Brain (organoid and tissue), 16 donors: ENCODE measurements at places on chromosomes 4 and X.

DNA sequence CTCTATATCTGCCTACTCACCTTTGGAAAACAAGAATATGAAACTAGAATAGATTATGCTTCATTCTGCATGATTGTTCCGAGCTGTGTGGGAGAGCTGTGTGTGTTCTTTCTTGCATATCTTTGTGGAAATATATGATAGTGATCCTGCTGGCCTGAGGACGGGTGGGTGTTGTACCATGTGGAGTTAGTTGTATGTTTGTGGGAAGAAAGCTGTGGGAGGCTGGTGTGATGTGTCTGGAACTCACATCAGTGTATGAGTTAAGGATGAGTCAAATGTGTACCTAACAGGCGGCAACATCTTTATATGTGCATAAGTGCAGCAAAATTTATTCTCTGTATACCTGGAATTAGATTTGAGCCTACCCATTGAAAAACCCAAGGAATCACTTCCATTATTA is 208.1 kb upstream of the ADGRL3 start:
- no peak for DNase-seq

GRCh38 chr4:95563638-95564337 is 15.0 kb upstream of the UNC5C start:
- DNase-seq: no peak

DNA sequence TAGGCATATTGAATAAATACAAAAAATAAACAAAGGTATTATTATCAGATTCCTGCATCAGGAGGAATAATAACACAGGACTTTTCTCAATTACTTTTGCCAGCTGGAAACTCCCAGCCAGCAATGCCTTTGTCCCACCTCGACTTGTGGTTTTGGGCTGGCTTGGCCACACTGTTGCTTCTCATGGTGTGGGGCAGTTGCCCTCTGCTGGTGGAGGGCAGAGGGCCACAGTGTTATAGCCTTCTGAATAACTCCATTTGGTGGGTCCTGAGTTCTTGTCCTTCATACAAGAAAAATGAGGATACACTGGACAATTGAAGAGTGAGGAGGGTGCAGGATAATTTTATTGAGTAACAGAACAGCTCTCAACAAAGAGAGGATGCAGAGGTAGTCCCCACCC is 1206.0 kb upstream of the ADGRL3 start:
- no peak for DNase-seq

GRCh38 chr4:16264798-16265197 is 38.5 kb upstream of the TAPT1 start:
- DNase-seq: peak; percentile 78

DNA sequence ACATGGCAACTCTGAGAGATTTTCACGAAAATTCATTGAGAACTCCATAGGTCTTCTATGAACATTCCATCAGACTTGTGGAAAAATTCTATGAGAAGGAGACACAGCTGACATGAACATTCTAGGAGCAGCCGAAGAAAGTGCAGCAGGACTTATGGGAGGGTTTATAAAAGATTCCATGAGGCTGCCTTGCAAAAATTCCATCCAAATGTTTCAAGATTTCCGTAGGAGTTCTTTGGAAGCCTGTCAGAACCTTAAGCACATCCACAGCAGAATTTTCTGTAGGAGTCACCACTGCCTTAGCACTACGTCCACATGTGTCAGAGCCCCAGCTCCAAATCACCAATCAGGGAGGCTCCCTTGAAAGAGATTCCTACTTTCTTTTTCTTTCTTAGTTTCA is 67.0 kb upstream of the MSX1 start:
- DNase-seq: no peak

- DNase-seq: no peak
Observed at GRCh38 chrX:16873106-16873505, 2.9 kb upstream of the RBBP7 start.

GRCh38 chr4:27819246-27819645 is 958.6 kb downstream of the STIM2 start:
- DNase-seq: no peak

GRCh38 chr4:85486425-85487086 is 11.6 kb downstream of the ARHGAP24 start:
- DNase-seq: no peak

DNA sequence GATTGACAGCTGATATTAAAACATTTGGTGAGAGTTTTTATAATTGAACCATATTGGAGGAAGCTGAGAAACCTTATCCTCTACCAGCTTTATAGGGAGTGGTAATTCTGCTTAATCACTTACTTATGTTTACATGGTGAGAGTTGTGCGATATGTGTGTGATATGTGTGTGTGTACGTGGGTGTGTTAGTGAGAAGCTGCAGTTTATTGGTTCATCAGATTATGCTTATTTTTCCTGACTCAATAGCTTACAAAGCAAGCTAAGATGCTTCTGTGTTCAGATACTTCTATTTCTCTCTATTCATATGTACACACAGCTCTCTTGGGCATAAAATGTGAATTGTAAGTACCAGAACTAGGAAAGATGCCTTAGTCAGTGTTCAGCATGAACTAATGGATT is 343.7 kb downstream of the GRIA2 start:
- DNase-seq: no peak

DNA sequence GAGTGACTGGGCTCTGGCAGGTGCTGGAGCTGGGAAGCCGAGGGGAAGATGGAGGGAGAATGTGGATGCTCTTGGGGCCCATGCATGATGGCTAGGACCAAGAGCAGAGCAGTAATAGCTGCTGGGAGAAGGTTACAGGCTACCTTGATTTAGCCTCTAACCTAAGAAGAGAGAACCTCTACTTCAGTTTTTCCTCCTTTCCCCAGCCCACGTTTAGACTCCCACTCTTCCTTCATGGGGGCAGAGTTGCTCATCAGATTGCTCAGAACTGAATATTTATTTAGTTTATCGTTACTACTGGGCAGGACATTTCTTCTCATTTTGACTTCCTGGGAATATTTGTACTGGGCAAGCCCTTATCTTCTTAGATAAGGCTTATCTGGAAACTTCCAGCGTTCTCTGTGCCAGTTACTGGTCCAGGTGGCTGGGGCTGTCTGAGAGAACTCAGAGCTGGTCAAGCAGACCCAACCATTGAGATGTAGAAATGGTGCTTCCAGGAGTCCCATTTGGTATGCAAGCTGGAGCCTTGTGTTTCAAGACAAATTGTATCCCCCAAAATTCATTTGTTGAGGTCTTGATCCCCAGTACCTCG is 442.9 kb upstream of the BOD1L1 start:
- DNase-seq: no peak

GRCh38 chr4:139721789-139722188 is 56.2 kb downstream of the MGST2 start:
- DNase-seq: no peak

DNA sequence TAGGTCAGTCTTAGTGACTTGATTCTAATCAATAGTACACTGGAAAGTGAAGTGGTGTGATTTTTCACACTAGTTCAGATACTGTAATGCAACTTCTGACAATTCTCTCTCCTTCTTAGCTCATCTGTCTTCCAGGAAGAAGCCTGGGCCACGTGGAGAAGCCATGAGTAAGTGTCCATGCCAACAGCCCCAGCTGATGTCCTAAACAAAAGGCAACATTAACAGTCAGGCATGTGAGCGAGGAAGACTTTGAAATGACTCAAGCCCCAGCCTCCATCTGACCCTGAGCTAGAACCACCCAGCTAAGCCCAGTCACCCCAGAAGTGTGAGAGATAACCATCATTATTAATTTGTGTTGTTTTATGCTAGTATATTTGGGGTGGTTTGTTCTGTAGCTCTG is 115.7 kb upstream of the MAGEB16 start:
- DNase-seq: no peak

- DNase-seq: peak; percentile 56
Observed at GRCh38 chr4:81512757-81513501, 41.2 kb upstream of the RASGEF1B start.

DNA sequence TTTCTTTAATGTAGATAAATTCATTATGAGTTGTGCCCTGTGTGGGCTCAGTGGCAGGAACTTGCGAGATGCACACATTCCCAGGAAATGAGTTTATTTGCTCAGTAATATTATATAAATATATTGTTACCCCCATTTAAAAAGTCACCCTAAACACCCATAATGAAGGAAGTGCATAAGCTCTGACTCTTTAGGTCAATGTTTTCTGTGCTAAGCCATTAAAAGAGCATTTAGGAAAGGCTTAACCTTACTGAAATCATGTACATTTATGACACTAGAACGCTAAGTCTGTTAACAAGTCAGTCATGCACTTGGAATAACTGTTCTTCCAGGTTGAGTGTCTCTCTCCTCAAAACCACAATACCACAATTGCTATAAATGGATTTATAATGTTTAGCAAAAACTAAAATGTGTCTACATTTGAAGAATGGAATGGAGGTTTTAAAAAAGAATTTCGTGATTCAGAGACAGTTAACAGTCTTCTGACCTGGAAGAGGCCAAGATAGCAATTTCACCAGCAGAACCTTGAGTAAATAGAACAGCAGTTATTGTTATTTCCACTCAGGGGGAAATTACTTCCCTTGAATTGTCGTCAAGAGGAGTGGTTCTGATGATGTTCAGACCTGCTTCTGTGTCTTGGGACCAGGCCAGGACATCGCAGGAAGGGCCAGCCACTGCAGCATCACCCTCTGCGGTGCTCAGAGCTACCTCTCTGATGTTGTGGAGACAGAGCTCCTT is 91.1 kb upstream of the VEGFC start:
- DNase-seq: no peak

- peak; percentile 52 for DNase-seq
Observed at GRCh38 chr4:112075129-112075753, 70.0 kb upstream of the FAM241A start.

DNA sequence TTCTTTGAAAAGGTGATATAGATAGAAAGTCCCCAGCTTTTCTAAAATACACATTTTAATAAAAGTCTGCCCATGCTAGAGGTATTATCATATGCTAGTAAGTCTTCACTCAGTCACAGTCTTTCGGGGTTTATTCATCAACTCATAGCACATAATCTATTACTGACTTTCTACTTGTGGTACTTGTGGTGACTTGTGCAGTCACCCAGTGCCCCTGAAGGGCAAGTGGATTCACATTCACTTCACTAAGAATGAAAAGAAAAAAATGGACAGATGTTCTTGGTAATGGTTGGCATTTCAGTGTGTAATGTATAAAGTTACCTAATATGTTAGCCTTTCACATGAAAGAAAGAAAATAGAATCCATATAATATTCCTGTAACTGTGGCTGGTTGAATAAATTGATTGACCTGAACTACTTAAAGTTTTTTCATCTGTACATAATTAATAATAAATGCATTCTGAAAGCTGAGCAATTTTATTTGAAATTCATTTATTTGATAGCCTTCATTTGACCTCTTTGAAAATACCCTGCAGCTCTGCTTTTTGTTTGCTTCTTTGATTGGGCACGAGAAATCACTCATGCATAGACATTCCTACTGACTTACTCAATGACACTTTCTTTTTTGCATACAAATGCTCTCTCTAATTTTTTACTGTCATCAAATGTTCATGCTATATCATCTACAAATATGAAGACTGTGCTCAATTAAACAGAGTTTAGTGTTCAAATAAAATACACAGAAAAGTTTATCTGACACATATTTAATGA is 39.5 kb upstream of the ZNF330 start:
- DNase-seq: peak; percentile 22

DNA sequence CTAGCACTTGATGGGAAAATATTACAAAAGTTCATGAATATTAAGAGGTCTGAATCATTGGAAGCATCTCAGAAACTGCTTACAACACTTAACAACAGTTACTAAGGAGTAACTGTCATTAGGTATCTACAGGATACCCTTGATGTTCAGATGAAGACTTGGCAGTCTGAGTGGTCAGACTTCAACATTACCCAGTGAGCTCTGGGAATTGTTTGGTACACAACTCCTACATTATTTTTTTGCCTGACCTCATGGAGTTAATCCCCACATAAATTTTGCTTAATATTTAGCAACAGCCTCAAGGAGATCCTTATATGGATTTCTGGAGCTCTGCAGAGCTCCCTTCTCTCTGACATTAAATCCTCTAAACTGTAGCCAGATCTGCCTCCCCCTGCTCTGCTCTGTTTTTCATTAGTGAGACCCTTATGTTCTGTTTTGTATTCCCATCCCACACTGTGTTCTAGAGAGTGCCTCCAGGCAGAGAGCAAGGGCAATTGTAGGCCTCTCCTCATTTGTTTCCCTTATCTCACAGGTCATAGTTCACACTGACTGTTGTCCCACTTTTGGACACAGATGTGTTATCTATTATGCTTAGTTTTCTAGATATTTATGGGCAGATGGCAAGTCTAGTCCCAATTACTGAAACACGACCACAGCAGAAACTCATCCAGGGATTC is 368.8 kb downstream of the GASK1B start:
- DNase-seq: peak; percentile 26

- DNase-seq: no peak
Observed at GRCh38 chrX:96464880-96465558, 219.6 kb upstream of the DIAPH2 start.

GRCh38 chr4:153229545-153229944 is 25.3 kb downstream of the TRIM2 start:
- DNase-seq: no peak

DNA sequence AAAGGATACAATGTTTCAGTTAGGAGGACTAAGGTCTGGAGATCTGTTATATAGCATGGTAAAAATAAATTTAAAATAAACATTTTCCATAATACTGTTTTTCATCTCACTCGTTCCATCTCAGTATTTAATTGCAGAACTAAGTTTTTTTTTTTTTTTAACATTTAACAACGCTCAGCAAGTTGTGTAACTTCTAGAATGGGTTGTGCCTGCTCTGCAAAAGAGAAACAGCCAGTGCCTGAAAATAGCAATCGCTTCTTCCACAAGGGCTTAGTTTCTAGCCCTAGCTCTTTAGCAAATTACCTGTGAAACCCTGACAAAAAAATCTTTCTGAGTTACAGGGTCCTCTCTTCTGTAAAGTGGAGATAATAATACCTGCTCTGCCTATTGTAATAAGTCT is 41.9 kb downstream of the CNGA1 start:
- DNase-seq: no peak

DNA sequence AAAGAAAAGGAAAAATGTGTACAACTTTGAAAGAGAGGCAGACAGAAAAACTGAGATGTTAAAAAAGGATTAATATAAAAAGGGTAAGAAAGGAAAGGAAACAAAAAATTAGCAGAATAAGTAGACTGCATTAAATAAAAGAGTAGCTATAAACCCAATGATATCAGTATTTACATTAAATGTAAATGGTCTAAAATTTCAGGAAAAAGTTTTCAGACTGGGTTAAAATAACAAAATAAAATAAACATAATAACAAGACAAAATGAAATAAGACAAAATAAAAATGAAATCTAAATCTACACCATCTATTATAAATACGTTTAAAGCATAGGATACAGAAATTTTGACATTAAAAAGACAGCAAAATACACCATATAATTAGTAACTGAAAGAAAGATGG is 199.0 kb downstream of the HTR2C start:
- DNase-seq: no peak

- no peak for DNase-seq
Observed at GRCh38 chr4:111847296-111848008, 297.8 kb upstream of the FAM241A start.
